ENCODE measurements at places on chromosomes 5 and 9.

GRCh38 chr9:104808035-104808614 is 44.2 kb downstream of the NIPSNAP3B start:
- peak; percentile 52 for DNase-seq

DNA sequence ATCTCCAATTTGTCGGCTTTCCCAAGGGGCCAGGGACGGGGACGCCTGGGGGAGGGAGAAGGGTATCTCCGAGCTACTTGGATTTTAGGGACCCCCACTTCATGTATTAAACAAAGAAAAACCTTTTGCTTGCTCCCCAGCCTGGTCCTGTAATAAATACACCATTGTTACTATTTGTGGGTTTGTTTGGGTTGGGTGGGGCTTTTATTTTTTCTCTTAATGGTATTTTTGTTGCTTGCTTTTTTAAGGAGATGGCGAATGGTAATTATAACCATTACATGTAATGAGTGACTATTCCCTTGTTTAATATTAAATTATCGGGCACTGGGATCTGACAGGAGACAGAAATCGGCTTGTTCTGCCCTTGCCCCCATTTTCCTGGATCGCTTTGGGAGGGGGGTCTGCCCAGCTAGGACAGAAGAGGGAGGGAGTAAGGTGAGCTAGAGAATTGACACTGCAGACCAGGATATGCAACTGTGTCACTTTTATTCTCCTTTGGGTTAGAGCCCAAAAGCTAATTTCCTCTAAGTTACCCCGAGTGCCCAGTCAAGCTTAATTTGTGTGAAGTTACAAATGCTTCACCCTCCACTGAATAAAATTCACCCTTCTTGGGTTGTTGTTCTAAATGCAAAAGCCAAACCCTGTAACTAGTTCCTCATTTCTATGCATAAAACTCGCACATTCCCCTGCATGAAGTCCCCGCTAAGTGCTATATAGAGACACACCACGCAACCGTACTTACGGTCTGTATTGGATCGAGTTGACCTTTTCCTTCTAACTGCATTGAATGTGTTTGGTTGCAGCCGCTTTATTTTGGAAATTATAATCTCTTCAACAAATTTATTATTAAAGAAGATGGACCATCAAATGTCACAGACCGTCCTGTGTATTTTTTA is 1.6 kb upstream of the ZNF608 start:
- no peak for DNase-seq

DNA sequence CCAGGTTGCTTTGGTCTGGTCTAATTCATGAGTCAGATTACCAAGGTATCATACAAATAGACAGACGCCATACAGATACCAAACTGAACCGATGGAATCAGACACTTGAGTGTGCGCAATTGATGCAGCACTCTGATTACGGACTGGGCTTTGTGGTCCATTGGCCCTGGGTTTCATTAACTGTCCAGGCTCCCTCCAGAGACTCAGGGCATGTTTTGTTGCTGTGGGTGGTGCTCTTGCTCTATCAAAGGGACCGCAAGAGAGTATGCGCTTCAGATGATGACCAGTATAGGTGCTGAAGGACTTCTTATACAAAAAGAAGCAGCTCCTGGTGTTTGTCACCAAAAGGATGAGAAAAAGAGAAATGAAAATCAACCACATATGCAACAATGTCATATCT is 36.9 kb upstream of the ANKRD55 start:
- no peak for DNase-seq

- DNase-seq, result no peak
Observed at GRCh38 chr9:77021922-77022782, 2.7 kb downstream of the FOXB2 start.

DNA sequence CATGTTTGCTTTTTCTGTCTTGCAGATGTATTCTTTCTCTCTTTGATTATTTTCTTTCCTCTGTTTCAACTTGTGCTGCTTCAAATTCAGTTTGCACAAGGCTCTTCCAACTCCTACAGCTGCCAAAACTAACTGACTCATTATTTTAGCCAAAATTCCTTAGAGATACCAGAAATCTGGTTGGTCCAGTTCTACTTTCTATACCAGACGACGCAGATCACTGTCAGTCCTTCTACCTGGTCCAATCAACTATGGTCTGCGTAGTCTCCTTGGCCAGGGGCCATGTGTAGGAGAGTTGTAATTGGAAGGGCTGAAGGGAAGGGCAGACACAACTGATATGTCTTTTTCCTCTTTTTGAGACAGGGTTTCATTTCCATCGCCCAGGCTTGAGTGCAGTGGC is 51.9 kb upstream of the JAK2 start:
- DNase-seq, result peak; percentile 26

DNA sequence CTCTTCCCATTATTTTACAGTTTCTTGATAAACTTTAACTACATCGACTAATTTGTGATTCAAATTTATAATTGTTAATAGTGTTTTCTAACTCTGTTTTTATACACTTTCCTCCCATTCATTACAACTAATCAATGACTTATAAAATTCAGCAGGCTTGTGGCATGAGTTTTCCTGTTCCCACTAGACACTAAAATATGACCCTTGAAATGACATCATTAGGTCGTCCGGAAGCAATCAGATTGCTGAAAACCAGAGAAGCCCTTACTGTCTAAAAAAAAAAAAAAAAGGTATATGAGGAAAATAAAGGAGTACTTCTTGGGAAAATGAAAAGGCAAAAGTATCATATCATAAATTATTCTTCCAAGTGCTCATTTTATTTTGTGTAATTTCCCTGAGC is 553.7 kb downstream of the ZNF608 start:
- DNase-seq, result no peak

DNA sequence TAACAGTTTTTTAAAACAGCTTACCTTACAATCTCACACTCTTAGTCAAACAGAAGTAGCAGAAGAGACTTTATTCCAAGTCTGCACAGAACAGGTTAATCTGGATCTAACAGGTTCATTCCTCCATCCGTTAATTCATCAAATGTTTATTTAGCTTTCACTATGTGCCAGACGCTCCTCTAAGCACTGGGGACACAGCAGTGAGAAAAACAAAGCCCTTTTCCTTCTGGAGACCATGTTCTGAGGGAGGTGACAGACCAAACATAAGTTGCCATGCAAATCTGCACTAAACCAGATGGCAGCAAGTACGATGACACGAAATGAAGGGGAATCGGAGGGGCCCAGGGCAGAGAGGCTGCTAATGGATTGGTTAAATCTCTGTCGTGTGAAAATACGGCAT is 17.1 kb upstream of the GLIPR2 start:
- DNase-seq, result no peak

DNA sequence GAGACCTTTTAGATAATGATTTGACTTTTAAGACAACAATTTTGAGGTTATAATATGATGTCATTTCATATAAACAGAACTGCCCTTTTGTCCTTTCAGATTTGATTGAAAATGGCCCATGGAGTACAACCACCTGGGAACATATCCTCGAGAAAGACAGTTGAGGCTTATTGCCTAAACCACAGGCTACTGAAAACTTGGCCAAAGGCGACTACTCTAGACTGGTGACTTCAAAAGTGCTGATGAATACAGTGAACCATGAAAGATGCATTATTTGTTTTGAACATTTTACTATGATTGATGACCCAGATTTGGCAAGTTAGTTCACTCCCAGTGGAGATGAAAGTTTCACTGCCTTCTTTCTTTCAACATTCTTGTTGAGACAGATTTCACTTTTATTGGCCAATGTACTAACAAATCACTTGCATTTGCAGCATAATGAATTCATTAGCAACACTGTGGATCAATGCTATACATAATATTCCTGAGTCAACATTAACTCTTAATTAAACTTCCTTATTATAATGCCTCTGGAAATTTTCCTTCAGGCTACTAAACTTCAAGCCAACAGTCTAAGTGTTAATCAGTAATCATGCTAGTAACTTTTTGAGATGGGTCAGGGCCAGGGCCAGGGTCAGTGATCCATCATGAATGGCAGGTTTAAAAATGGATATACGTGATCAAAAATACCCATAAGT is 480.3 kb downstream of the RAB3C start:
- DNase-seq, result peak; percentile 53

DNA sequence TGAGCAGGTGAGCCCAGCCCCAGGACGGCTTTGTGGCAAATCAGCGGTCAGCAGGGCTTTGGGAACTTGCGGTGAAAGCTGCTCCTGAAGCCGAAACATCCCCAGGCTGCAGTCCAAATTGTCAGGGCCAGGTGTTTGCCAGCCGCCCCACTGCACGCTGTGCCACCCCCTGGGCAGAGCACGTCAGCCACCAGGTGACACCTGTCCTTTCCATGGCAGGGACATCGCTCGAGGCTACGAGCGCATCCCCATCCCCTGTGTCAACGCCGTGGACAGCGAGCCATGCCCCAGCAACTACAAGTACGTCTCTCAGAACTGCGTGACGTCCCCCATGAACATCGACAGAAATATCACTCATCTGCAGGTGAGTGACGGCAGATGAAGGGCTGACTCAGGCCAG is 64.4 kb upstream of the CACNA1B start:
- DNase-seq, result no peak

DNA sequence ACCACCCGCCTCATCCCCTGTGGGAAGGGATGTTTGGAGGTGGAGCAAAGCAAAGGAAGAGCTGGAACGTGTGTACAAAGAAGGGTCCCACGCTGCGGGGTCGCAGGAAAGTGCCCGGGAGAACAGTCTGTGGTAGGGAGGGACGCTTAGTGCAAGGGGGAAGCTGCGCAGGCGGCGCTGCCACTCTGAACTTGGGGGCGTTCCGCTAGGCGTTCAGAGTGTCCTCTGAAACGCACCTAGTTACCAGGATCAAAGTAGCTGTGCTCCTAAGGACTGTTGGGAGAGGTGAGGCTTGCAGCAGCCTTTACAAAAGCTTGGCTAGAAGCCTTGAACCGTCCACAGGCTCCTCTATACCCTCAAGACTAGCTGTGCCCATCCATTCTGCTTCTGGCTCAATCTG is 29.3 kb upstream of the PDE8B start:
- no peak for DNase-seq

DNA sequence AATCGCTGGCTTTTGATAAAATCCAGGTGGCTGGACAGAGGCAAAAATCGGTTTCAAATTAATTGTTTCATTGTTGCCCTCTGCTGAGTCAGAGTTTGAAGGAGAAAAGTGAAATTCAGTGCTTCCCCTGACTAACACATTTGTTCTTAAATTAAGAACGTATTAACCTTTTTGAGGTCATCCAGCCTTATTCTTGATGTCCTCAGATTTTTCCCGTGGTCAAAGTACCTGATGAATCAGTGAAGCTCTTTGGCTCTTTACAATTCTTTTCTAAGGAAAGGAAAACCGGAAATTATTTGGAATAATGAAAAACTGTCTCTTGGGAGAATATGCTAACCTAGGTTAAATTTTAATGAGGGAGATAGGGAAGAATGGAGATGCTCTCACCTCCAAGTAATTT is 21.6 kb downstream of the OSMR start:
- peak; percentile 42 for DNase-seq

DNA sequence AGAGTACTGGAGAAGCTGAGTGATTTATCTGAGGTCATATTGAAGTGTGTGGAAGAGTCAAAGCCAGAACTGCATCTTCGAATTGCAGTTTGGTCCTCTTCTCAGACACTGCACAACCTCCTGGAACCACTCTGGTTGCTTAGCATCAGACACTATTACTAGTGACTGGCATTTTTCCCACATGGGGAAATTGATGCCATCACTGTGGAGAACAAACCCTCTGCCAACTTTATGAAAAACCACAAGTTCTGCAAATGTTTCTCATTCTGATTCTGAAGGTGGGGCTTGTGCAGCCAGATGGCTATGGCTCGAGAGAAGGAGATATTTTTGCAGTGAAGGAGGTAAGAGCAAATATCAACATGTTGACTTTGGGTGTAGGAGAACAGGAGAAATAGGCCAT is 67.2 kb downstream of the KCTD16 start:
- DNase-seq, result peak; percentile 46

DNA sequence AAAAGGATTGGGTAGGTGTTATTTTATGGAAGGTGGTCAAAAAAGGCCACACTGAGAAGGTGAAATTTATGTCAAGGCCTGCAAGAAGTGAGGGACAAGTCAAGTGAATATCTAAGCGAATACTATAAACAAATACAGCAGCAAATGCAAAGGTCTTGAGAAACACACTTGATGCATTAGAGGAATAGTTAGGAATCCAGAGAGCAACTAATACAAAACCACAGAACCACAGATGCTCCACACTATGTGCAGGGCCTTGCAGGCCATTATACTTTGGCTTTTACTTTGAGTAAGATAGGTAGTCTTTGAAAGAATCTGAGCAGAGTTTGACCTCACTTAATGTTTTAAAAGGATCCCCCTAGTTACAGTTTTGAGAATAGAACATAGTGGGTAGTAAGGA is 4.6 kb downstream of the ZNF622 start:
- DNase-seq, result peak; percentile 25

DNA sequence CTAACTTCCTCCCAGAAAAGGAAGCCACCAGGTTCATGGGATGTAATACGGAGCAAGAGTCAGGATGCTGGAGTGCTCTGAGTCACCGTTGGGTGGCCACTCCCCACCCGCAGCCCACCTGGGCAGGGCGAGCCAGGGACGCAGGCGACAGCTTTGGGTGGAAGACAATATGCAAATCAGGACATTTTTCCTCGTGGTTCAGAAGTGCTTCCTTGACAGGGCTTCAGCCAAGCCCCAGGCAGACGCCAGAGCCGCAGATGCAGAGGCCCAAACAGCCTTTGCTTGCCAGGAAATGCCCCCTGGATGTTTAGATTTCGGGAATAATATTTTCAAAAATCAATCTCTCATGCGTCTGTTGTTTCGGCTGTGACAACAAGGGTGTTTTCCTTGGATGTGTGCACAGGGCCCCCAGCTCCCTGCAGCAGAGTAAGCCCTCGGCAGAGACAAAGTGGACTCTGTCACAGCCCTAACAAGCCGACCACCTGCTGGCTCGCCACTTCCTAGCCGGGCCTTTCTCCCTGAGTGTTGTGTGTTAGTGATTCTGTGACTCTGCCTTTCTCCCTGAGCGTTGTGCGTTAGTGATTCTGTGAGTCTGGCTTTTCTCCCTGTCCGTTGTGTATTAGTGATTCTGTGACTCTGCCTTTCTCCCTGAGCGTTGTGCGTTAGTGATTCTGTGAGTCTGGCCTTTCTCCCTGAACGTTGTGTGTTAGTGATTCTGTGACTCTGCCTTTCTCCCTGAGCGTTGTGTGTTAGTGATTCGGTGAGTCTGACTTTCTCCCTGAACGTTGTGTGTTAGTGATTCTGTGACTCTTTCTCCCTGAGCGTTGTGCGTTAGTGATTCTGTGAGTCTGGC is 11.8 kb upstream of the SLC9A3 start:
- DNase-seq, result no peak

GRCh38 chr5:127416906-127417305 is 100.5 kb upstream of the PRRC1 start:
- no peak for DNase-seq

GRCh38 chr5:141763541-141763940 is 81.5 kb upstream of the ARAP3 start:
- DNase-seq, result no peak

Measured in astrocyte of the spinal cord (primary cell).